Testis (tissue), 5 donors: ENCODE measurements at places on chromosomes 13 and 19. TPM values are rescaled to one million over a fixed set of nuclear protein-coding genes. Genes with fewer than 3 reads are reported as not detected.

LCP1 gene
- 80.5 TPM for polyA plus RNA-seq

KISS1R gene
- not detected for polyA plus RNA-seq

NRTN gene
- polyA plus RNA-seq, result 1.7 TPM

NOTCH3 gene
- 16.1 TPM for polyA plus RNA-seq

CACNG8 gene
- polyA plus RNA-seq, result 0.36 TPM

CATSPERD gene
- polyA plus RNA-seq, result 31.3 TPM

LILRA1 gene
- 0.62 TPM for polyA plus RNA-seq

F7 gene
- polyA plus RNA-seq, result 2.2 TPM

TMED1 gene
- polyA plus RNA-seq, result 30.2 TPM

ATXN8OS gene
- polyA plus RNA-seq, result not detected

MISP gene
- 1.1 TPM for polyA plus RNA-seq

SPIB gene
- polyA plus RNA-seq, result 1.6 TPM

CD177 gene
- 0.57 TPM for polyA plus RNA-seq

CEACAM5 gene
- 0.33 TPM for polyA plus RNA-seq

FUT2 gene
- 0.20 TPM for polyA plus RNA-seq

GJB2 gene
- polyA plus RNA-seq, result 2.5 TPM

NCCRP1 gene
- polyA plus RNA-seq, result 0.73 TPM

CACNG6 gene
- 2.1 TPM for polyA plus RNA-seq

ZNF71 gene
- polyA plus RNA-seq, result 7.2 TPM

BCAM gene
- polyA plus RNA-seq, result 113 TPM

ZNF836 gene
- 3.3 TPM for polyA plus RNA-seq

ZNF534 gene
- polyA plus RNA-seq, result 2.1 TPM

ZNF837 gene
- 1.3 TPM for polyA plus RNA-seq

MADCAM1 gene
- polyA plus RNA-seq, result 1.6 TPM

MEF2B gene
- 3.1 TPM for polyA plus RNA-seq

EFNA2 gene
- 0.61 TPM for polyA plus RNA-seq

STOML3 gene
- 0.91 TPM for polyA plus RNA-seq

ZNF345 gene
- 14.3 TPM for polyA plus RNA-seq

ACP4 gene
- 4.0 TPM for polyA plus RNA-seq

SLC6A16 gene
- 311 TPM for polyA plus RNA-seq

PRTN3 gene
- not detected for polyA plus RNA-seq
